MG63 (cell line): ENCODE measurements at places on chromosomes 5 and 9. TPM values are rescaled to one million over a fixed set of nuclear protein-coding genes. Genes with fewer than 3 reads are reported as not detected.

DNA sequence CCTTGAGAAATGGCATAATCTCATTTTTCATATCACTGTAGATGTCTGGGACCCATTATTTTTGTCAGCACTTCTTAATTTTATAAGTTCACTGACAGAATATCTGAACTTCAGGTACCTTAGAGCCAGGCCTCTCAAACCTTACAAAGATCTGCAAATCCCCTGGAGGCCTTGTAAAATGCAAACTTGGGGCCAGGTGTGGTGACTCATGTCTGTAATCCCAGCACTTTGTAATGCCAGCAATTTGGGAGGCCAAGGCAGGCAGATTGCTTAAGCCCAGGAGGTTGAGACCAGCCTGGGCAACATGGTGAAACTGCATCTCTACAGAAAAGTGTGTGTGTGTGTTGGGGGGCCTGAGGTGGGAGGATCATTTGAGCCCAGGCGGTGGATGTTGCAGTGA, 30.8 kb downstream of the RASGRF2 start:
- DNase-seq = peak; percentile 19

Gene IFNW1
- not detected in 2 replicates for total RNA-seq

DNA sequence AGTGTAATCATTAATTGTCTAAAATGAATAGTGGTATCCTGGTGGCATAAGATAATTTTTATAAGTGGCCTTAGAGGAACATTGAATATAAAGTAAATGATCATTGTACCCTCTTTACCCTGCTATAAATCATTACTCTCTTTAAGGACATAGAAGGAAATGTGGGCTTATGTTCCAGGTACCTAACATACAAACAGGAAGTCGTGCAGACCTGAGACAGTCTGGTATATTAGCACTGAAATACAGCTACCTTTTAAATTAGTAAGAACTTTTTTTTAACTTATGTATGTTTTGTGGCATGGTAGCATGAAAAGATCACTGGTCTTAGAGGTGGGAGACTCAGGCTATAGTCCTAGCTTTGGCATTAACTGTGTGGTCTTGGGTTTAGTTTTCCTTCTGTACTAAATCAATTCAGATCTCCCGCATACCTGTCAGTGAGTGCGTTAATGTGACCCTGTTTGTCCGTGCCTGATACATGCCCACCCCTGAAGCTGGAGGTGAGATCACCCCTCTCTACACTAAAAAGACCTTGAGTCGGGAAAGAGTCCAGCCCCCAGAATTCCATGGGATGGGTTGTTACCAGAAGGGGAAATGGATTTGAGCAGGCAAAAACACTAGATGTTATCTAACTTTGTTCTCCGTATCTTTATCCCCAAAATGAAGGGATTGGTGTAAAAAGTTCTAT, 59.4 kb upstream of the ERBIN start:
- DNase-seq = no peak

GRCh38 chr9:16179566-16179965, 626.7 kb downstream of the CCDC171 start:
- no peak for DNase-seq

Gene ARL14EPL
- total RNA-seq = not detected in 2 replicates

DNA sequence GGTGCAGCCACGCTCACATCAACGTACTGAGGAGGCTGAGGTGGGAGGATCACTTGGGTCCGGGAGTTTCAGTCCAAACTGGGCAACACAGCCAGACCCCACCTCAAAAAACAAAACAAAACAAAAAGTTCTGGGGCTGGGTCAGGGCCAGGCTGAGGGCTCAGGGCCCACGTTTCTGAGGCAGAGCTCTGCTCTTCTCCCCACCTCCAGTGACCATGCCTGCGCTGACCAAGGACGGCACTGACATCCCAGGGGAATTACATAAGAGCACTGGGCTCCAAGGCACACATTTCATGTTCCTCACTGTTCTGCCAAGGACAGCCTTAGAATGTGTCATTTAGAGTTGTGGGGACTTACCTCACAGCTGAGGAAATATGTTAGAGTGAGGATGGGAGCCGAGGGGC, 40.4 kb upstream of the TESK1 start:
- DNase-seq = no peak

Gene TAF11L5
- not detected in 2 replicates for total RNA-seq

Gene PCDHGB6
- total RNA-seq = not detected in 2 replicates

Gene TMEM174
- not detected in 2 replicates for total RNA-seq

- no peak for DNase-seq
These were observed 165.2 kb downstream of the TMEM38B start for GRCh38 chr9:105859428-105860091.

GRCh38 chr5:149114403-149115312, 26.6 kb upstream of the ABLIM3 start:
- DNase-seq = peak; percentile 75

- DNase-seq = peak; percentile 95
These were observed 14.7 kb downstream of the MPDZ start for GRCh38 chr9:13264788-13265187.

DNA sequence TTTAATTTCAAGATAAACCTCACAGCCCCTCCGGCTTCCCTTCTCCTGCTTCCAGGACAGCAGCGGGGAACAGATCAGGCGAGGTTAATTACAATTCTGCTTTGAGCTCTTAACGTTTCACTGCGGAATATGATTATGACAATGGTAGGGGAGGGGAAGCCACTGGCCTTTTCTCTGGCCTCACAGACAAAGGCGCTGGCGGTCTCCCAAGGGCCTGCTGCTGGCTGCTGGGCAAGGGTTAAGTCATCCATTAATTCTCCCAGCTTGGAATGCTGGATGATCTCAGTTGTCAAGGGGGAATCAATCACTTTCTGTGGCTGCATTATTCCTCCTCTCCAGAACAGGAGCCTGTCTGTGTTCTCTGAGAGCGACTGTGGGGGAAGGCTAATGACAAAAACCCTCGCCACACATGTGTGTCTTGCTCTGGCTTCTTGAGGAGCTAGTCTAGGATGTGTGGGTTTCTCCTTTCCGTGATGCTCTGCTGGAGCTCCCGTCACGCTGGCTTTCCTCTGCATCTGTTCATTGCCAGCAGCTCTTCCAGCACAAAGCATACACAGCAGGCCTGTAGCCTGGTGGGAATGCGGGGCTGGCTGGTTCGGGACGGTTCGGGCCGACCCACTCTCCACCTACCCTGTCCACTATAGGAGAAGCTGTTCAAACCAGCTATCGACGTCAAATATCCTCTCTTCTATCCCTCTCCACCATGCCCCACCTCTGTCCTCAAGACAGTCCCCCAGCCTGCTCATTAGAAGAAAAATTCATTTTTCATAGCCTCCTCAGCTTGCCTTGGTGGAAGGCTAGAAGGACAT, 82.8 kb downstream of the DCP2 start:
- peak; percentile 96 for DNase-seq

Gene SAPCD2
- 20.8 and 32.5 TPM in 2 replicates for total RNA-seq

DNA sequence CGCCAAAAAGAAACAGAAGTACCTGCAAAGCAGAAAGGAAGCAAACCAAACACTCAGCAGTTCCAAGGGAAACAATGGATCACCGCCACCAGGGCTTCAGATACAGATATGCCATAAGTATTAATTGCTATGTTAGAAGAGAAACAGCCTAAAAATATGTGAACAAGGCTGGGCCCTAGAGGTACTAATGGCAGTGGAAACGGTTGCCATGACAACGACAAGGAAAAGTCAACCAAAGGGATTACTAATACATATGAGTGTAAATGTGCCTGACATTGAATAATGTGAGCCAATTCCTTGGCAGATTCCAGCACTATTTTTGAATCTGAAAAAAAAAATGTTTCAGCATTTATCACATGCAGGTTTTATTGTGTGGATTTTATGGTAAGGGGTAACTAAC, 75.0 kb downstream of the CAVIN4 start:
- DNase-seq = no peak

Gene QRFP
- not detected in 2 replicates for total RNA-seq

GRCh38 chr9:130616451-130616850, 37.1 kb downstream of the FUBP3 start:
- DNase-seq = no peak

Gene IL9
- not detected in 2 replicates for total RNA-seq

DNA sequence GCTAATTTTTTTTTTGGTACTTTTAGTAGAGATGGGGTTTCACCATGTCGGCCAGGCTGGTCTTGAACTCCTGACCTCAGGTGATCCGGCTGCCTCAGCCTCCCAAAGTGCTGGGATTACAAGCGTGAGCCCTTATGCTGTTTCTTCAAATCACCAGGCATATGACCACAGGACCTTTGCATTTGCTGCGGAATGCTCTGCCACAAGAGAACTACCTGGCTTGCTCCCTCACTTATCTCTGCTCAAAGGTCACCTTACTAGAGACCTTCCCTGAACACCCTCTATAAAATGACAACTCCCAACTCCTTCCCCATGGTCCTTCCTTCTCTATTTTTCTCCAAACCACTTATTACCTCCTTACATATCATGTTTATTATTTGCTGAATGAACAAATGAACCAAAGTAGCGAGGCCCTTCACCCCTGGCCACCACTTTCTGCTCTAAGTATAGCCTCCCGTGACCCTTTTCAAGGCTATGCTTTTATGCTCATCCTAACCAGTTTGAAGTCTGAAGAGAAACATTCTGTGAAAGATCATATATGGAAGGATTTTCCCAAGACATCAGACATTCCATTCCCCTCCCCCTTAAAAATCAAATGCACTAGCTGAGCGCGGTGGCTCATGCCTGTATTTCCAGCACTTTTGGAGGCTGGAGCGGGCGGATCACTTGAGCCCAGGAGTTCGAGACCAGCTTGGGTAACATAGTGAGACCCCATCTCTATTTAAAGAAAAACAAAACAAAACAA, 1.3 kb downstream of the ZER1 start:
- no peak for DNase-seq

GRCh38 chr9:129011761-129012181, 16.4 kb downstream of the SH3GLB2 start:
- no peak for DNase-seq

- DNase-seq = no peak
These were observed 71.2 kb downstream of the C9orf50 start for GRCh38 chr9:129549684-129550083.

- DNase-seq = no peak
These were observed 4.1 kb downstream of the BTNL9 start for GRCh38 chr5:181044093-181044599.

GRCh38 chr5:134100283-134101091, 14.0 kb upstream of the TCF7 start:
- DNase-seq = peak; percentile 64

Gene TAF11L3
- total RNA-seq = not detected in 2 replicates

Gene AHRR
- total RNA-seq = 20.6 and 24.5 TPM in 2 replicates
